Endodermal cell (in vitro differentiated cells): ENCODE measurements at places on chromosomes 1 and 21.

GRCh38 chr1:194273660-194274059, 1087.2 kb upstream of the B3GALT2 start:
- DNase-seq = no peak

- no peak for DNase-seq
Measured at GRCh38 chr1:44646261-44647110, 27.8 kb downstream of the TMEM53 start.

GRCh38 chr1:198408716-198409115, 131.8 kb downstream of the ATP6V1G3 start:
- DNase-seq = no peak

- DNase-seq = no peak
Measured at GRCh38 chr1:170910273-170910672, 25.1 kb upstream of the MROH9 start.

DNA sequence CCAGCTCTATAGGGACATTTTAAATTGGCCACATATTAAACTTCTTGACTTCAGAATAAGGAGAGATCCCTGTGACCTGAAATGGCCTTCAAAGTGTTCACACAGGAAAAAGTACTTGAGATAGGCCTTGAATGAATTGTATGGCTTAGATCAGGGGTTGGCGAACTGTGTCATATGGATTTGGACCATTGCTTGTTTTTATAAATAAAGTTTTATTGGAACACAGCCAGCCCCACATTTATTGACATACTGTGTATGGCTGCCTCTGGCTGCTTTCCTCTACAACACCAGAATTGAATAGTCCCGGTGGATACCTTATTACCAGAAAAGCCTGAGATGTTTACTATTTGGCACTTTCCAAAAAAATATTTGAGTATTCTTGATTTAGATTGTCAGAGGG, 4.0 kb downstream of the BROX start:
- DNase-seq = no peak

DNA sequence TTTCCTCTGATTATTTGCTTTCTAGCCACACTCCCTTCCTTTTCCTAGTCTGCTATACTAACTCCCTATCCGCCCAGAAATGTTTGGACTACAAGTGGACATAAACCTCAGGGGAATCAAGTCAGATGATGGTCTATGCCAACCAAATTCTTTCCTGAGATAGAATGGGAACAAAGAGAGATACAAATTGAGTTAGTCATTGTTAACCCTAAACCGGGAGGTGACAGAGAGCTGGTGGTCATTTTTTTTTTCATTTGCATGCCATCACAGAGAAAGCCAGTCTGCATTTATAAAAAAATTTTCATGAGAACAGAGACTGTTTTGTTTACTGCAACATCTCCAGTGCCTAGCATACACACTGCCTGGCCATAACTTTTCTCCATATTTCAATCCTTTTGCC, 35.0 kb downstream of the MYSM1 start:
- DNase-seq = no peak

DNA sequence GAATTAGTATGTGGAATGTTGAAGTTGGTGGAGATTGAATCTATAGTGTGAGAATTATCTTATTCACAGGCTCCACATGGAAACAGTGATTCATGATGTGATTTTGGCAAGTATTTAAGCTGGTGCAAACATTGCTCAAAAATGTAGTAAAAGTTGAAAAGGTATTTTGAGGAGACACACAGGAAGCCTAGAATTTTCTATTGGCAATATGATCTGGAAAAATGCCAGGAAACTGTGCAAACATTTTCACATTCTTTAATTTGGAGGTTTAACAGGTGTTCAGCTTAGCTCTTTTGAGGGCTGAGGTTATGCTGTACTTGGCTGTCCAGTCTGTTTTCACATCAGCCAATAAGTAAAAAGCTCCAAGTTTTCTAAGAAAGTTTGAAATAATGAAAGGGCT, 327.3 kb downstream of the RWDD3 start:
- no peak for DNase-seq

DNA sequence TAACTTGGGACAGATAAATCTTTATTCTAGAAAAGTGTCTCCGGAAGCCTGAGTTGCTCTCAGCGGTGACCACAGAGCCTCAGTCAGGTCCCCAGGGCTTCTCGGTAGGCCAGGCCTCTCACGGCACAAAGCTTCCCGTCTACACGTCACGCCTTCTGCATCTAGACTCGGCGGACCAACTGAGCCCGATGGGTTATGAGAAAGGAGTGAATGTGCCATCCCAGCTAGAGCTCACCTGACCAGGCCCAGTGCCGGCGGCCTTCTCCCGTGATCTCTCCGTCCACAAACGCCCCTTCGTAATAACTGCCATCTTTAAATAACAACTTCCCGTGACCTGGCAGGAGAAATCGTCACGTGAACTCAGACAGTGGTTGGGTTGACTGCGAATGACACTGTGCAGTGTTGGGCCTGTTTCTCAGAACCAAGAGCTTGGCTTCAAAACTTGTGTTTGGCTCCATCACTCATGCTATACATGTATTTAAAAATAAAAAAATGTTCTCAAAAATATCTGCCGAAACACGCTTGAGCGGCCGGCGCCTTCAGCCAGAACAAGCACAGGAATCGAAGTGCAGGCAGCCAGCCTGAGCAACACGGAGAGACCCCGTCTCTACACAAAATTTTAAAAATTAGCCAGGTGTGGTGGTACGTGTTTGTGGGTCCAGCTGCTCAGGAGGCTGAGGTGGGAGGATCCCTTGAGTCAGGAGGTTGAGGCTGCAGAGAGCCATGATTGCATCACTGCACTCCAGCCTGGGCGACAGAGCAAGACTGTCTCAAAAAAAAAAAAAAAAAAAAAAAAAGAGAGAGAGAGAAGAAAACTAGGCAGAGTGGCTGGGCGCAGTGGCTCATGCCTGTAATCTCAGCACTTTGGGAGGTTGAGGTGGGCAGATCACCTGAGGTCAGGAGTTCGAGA, 3.1 kb downstream of the MORN1 start:
- DNase-seq = no peak
